ENCODE measurements at places on chromosomes 3 and 15.
A peak's percentile ranks its signal among the peaks of the same experiment; 100 is the strongest.

DNA sequence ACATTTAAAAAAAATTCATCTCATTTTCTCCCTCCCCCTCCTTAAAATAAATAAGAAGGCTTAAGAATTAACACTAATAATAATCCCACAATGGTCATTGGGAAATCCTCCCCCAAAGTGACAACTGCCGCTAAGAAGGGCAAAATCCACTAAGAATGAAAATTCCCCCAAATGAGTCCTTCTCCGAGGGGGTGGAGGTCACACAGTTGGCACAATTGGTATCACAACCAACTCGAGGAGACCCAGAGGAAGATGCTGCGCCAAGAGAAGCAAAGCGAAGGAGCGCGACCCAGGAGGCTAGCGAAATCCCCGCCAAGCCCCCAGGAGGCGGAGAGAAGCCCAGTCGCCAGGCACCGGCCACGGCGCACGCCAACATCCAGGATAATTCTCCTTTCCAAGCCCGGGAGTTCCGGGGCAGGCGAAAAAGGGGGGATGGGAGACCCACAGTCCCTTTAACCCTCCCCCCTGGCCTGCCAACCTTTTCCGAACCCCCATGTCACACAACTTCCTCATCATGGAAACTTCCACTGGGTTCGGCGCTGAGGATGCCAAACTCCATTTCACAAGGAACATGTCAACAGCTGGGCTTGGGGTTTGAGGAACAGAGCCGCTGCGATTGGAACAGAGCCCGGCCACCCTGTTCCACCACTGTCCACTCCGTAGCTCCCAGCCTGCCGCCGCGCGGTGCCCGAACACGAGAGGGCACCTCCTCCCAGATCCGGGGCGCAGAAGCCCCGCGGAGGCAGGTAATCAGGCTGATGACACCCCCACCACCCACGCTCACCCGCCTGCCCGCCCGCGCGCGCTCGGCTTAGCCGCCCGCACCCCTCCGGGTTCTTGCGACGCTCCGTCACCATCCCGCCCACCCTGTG is 668 bp downstream of the THRB start:
- no peaks in the 10 kb centered on the region for H3K4me1 ChIP-seq
- H3K4me3 ChIP-seq: peak overlapping the region; percentile 69
- H3K27ac ChIP-seq: no peak overlapping the region
- no peaks in the 10 kb centered on the region for H3K36me3 ChIP-seq
- peak; percentile 59 for DNase-seq

DNA sequence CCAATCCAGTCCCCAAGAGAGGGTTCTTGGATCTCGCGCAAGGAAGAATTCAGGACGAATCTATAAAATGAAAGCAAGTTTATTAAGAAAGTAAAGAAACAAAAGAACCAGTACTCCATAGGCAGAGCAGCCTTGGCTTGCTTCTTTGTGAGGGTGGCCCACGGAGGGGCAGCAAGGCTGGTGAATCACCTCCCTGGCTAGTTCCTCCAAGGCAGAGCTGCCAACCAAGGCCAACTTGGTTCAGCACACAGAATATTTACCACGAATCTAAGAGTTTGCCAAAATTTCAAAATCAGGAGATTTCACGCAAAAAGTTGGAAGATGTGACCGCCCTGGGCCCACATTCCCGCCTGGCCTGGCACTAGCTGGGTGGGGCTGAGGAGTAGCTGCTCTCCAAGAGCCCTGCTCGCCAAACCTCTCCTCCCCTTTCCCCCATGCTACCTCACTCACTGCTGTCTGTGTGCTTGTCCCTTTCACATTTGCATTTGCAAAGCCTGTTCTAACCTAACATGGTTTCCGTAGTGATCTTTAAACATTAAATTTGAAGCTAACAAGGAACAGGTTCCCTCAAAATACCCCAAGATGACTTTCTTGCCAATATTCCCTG is 26.2 kb upstream of the DCUN1D1 start:
- H3K27ac ChIP-seq: no peak overlapping the region
- H3K4me3 ChIP-seq: no peak overlapping the region
- DNase-seq: no peak
- no peaks in the 10 kb centered on the region for H3K36me3 ChIP-seq
- H3K4me1 ChIP-seq: no peaks in the 10 kb centered on the region

DNA sequence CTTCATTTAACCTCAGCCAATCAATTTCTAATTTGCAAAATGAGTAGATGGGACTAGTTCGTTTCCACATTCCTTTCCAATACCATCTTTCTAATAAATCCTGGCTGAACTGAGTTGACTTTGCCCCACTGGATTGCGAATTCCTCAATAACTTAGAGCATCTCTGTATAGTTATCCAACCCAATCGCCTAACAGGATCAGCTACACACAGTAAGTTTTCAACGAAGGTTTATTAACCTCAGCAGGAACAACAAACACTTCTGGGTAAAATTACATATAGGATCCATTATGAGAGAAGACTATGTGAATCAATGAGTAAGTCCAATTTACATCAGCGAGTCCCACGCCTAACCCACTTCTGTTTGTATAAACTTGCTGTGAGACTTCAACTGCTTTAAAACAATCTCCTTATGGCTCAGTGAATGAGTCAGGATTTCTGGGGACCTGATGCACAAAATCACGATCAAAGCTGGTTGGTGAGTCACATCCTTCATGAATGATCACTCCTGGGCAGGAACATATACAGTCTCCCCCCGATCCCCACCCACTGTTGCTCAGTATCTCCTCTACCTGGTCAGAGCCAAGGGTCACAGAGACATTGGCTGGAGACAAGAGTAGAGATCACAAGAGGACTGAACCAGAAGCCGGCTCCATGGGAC is 142.8 kb downstream of the EDEM1 start:
- no peak overlapping the region for H3K4me3 ChIP-seq
- H3K4me1 ChIP-seq: no peaks in the 10 kb centered on the region
- H3K27ac ChIP-seq: no peak overlapping the region
- H3K36me3 ChIP-seq: no peaks in the 10 kb centered on the region
- H3K27me3 ChIP-seq: no peaks in the 10 kb centered on the region
- no peak for DNase-seq

DNA sequence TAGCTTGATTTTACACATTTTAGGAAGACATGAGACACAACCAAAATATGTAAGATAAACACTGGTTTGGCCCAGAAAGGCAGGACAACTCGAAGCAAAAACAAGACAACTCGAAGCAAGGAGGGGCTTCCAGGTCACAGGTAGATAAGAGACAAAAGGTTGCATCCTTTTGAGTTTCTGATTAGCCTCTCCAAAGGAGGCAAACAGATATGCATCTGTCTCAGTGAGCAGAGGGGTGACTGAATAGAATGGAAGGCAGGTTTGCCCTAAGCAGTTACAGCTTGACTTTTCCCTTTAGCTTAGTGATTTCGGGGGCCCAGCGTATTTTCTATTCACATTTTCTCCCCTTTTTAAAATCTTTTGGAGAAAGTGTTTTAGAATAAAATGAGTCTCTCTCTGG is 74.7 kb downstream of the GLDN start:
- no peaks in the 10 kb centered on the region for H3K4me1 ChIP-seq
- no peak overlapping the region for H3K27ac ChIP-seq
- no peaks in the 10 kb centered on the region for H3K27me3 ChIP-seq
- H3K36me3 ChIP-seq: no peaks in the 10 kb centered on the region
- DNase-seq: no peak
- H3K4me3 ChIP-seq: no peak overlapping the region

- H3K36me3 ChIP-seq: no peaks in the 10 kb centered on the region
- DNase-seq: no peak
- no peak overlapping the region for H3K27ac ChIP-seq
- H3K4me1 ChIP-seq: no peaks in the 10 kb centered on the region
- no peaks in the 10 kb centered on the region for H3K27me3 ChIP-seq
- no peak overlapping the region for H3K4me3 ChIP-seq
Measured at GRCh38 chr3:114538211-114538610, 244.4 kb downstream of the TIGIT start.

- H3K4me1 ChIP-seq: peaks cover 7% of the 10 kb centered on the region
- H3K27me3 ChIP-seq: no peaks in the 10 kb centered on the region
- DNase-seq: peak; percentile 2
- H3K27ac ChIP-seq: no peak overlapping the region
- H3K36me3 ChIP-seq: no peaks in the 10 kb centered on the region
Measured at GRCh38 chr3:77147836-77148578, 108.1 kb downstream of the ROBO2 start.

DNA sequence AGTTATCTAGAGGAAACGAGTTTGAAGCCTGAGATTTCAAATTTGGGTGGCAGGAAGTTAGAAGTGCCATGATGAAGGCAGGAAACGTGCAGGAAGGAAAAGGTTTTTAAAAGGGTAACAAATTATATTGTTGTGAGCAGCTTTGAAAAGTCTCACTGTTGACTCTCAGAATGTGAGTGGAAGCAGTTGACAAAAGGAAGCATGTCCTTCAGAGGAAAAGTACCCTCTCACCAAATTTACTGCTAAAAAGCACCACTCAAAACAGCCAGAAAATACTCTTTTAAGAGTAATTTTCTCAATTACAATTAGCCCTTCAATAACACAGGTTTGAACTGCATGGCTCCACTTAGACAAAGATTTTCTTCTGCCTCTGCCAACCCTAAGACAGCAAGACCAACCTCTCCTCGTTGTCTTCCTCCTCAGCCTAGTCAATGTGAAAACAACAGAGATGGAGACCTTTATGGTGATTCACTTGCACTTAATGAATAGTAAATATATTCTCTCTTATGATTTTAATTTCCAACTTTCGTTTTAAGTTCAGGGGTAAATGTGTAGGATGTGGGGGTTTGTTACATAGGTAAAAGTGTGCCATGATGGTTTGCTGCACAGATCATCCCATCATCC is 117.1 kb upstream of the LIPC start:
- H3K4me1 ChIP-seq: peaks cover 5% of the 10 kb centered on the region
- H3K27me3 ChIP-seq: no peaks in the 10 kb centered on the region
- no peak overlapping the region for H3K27ac ChIP-seq
- no peak overlapping the region for H3K4me3 ChIP-seq
- DNase-seq: no peak

- no peak overlapping the region for H3K27ac ChIP-seq
- H3K27me3 ChIP-seq: no peaks in the 10 kb centered on the region
- no peak overlapping the region for H3K4me3 ChIP-seq
- no peaks in the 10 kb centered on the region for H3K4me1 ChIP-seq
- no peak for DNase-seq
Measured at GRCh38 chr3:166499636-166500035, 662.4 kb upstream of the BCHE start.

GRCh38 chr3:89113893-89114840 is 6.7 kb downstream of the EPHA3 start:
- no peak overlapping the region for H3K27ac ChIP-seq
- peaks cover 18% of the 10 kb centered on the region for H3K27me3 ChIP-seq
- H3K4me3 ChIP-seq: peak overlapping the region; percentile 48
- no peaks in the 10 kb centered on the region for H3K4me1 ChIP-seq

DNA sequence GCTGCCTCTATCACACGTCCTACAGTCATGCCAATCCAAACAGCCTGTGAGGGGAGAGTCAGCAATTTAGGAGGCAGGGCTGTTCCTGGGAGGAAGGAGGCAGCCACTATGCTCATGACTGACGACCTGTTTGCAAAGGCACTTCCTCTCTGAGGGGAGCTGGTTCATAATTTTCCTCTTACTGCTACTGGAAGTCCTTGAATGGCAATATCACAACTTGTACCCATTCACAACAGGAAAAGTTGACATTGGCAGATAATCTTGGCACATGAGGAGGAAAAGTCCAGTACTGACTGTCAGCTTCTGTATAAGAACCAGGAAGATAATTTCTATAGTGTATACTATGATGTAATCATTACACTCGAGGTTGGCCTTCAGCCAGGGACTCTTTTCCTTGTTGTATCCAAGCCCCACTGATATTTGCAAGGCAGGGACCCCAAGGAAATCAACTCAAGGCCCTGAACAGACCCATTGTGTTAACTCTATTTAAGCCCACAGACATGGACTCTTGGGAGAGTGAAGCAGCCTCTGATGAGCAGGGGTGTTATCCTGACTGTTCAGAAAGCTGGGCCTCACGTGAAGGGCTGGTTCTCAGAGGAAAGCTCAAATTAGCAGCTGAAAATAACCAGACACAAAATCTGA is 267.3 kb upstream of the ADAMTS9 start:
- peaks cover 13% of the 10 kb centered on the region for H3K4me1 ChIP-seq
- DNase-seq: peak; percentile 28
- H3K27ac ChIP-seq: peak overlapping the region; percentile 74
- H3K27me3 ChIP-seq: no peaks in the 10 kb centered on the region

DNA sequence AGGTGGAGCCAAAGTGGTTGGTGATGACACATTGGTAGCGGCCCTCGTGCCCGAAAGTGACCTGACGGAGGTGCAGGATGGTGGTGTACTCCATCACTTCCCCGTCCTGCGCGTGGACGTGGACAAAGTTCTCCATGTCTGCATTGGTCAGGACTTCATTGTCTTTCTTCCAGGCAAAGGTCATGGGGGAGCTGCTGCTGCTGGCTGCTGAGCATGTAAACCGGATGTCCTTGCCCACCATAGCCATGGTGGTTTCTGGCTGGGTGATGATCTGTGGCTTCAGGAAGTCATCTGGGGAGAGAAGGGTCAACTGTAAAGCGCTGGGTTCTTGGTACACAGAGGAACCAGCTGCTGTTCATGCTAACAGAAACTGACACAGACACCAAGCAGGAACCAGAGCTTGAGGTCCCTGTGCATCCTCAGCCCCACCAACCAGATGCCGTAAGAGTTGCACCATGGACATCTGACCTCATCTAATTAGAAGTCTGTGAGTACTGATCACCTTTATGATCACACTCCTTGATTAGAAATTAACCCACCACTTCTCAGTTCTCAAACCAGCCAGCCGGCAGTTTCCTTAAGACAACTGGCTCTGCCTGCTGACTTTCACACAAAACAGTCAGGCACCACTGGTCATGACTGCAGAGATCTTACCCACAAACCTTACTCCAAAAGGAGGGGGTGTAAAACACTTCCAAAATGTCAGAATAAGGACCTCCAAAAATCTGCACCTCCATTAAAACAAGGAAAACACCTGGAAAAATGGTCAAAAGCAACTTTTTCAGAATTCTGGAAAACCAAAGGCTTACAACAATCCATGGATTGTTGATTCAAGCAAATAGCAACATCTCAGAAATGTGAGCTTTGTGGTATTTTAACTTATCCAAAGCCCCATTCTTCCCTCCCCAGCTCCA is 114.6 kb downstream of the LRIG1 start:
- peaks cover 24% of the 10 kb centered on the region for H3K36me3 ChIP-seq
- H3K27ac ChIP-seq: no peak overlapping the region
- no peak for DNase-seq
- no peak overlapping the region for H3K4me3 ChIP-seq
- no peaks in the 10 kb centered on the region for H3K4me1 ChIP-seq

- H3K27me3 ChIP-seq: no peaks in the 10 kb centered on the region
- no peaks in the 10 kb centered on the region for H3K4me1 ChIP-seq
- DNase-seq: no peak
- H3K4me3 ChIP-seq: no peak overlapping the region
Measured at GRCh38 chr3:100880845-100881244, 112.4 kb downstream of the ABI3BP start.

GRCh38 chr3:71694358-71694999 is 30.7 kb downstream of the EIF4E3 start:
- DNase-seq: no peak
- H3K27ac ChIP-seq: no peak overlapping the region
- no peaks in the 10 kb centered on the region for H3K27me3 ChIP-seq
- no peaks in the 10 kb centered on the region for H3K36me3 ChIP-seq

- no peak overlapping the region for H3K27ac ChIP-seq
- DNase-seq: no peak
- no peak overlapping the region for H3K4me3 ChIP-seq
- H3K4me1 ChIP-seq: no peaks in the 10 kb centered on the region
Measured at GRCh38 chr15:68775671-68776476, 44.8 kb downstream of the ANP32A start.

All from cardiac muscle cell (in vitro differentiated cells and primary cell).